GM13976 (cell line): ENCODE measurements at places on chromosomes 12 and 14.

DNA sequence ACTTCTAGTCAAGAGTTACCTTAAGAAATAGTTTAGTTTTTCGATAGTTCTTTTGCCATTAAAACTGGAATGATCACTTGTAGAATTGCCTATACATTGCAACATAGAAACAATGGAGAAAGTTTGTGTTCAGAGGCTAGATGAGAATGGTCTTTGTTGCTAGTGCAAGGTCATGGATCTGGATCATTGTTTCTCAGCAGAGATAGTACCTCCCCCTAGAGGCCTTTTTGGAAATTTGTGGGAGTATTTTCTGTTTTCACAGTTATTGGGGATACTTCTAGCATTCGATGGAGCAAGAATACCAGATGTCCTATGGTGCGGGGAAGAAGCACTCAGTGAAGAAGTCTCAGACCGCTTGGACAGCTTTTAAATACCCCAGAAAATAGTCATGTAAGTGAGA is 138.8 kb upstream of the HMGA2 start:
- DNase-seq = peak; percentile 11

GRCh38 chr12:120126635-120127005 is 10.1 kb upstream of the RAB35 start:
- no peak for DNase-seq

GRCh38 chr12:57454566-57455373 is at the start of gene INHBE:
TSS of gene INHBE (plus strand) at chr12:57455307. CDS start at chr12:57455537, 230 bp downstream.
- peak; percentile 29 for DNase-seq

DNA sequence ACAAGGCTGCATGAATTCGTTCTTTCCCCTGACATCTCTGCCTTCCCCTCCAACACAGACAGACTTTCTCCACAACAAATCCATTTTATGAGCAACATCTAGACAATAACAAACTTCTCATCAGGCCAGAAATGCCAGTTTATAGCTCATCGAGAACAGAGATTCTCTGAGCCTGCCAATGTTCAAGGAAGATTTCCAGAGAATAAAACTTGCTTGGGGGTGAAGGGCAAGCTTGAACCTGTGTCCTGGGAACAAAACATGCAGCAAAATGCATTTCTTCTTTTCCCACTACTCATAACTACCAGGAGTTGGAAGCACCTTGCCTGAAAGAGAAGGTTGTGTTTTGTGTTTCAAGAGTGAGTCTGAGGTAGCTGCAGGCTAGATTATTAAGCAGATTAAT is 6.8 kb downstream of the MAP1LC3B2 start:
- DNase-seq = no peak

GRCh38 chr12:7349418-7349817 is 45.5 kb downstream of the ACSM4 start:
- no peak for DNase-seq

DNA sequence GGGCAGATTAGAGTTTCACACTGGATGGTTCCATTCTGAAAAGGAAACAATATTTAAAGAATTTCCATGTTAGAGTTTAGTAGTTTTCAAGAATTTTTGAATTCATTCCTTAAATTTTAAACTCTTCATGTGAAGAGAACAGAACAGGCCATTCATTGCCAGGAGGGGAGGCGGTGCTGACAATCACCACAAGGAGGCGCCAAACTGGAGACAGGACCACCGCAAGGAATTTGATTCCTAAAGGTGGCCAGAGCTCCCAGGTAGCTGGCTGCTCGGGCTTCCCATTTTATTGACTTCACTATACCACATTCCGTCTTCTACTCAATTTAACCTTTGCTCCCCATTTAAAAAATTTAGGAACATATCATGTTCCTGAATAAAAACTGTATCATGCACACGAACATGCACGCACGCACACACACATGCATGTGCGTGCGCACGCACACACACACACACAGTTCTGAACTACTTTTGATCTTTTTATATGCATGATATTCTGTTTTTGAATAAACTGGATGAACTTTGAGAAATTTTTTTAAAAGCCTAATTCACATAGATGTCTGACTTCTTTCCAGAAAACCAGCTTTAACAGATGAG is 101.2 kb downstream of the NELL2 start:
- peak; percentile 36 for DNase-seq

DNA sequence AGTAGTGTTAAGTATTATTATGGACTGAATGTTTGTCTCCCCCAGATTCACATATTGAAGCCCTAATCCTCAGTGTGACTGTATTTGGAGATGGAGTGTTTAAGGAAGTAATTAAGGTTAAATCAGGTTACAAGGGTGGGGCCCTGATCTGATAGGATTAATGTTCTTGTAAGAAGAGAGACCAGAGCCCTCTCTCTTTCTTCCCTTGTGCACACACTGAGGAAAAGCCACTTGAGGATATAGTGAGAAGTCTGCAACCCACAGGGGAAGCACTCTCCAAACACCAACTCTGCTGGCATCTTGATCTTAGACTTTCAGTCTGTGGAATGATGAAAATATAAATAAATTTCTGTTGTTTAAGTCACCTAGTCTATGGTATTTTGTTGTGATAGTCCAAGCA is 2.2 kb upstream of the KLRG1 start:
- no peak for DNase-seq

DNA sequence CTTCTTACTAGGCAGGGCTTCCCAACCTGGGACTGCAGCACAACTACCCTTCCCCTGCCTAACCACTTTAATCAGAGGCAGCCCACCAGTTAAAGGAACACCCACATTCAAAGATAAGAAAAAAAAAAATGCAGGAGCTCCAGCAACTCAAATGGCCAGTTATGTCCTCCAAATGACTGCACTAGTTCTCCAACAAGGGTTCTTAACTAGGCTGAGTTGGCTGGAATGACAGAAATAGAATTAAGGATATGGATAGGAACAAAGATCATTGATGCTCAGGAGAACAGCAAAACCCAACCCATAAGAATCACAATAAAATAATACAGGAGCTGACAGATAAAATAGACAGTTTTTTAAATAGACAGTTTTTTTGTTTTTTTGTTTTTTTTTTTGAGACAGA is 154.2 kb downstream of the PLCZ1 start:
- no peak for DNase-seq

GRCh38 chr14:101881426-101881825 is 82.9 kb upstream of the DYNC1H1 start:
- no peak for DNase-seq

GRCh38 chr12:79687711-79688260 is 3.0 kb downstream of the PAWR start:
- no peak for DNase-seq

GRCh38 chr12:57535764-57536596 is 11.0 kb downstream of the DCTN2 start:
- no peak for DNase-seq

DNA sequence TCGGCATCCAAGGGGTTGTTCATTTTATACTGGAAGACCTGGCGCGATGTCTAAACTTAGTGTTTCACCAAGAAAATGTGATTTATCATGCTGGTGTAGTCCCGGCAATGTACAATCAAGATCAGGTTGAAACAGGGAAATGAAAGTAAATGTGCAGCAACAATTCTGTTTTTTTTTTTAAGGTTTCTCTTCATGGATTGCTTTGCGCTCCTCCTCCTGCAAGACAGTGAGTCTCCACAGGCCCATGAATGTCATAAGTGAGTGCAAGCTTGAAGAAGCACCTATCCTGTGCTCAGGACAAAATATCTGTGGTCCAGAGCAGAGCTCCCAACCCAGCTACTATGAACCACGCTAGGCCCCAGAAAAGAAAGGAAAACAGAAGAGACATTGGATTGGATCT is 143.4 kb downstream of the KCNK10 start:
- DNase-seq = no peak

DNA sequence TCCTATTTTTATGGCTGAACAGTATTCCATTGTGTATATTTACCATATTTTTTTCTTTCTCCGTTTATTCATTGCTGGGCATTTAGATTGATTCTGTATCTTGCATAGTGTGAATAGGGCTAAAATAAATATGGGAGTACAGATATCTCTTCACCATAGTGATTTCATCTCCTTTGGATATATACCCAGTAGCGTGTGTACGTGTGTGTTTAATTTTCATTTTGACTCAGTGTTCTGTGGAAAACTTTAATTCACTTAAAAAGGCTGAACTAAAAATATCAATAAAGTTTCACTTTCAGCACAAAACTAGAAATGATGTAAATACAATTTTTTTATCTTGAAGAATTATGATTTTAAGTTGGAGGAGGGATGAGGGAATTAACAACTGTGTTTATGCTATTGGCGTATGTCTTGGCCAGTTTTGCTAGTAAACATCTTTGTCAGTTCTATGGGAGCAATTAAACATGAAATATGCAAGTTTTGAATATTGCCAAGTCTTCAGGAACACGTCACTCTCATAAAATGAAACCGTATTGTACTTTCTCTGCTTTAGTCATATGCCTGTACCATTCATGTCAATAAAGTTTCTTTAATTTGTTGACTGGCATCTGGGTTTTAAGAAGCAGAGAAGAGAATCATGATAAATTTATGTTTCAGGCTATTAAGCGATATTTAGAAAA is 99.8 kb downstream of the PTGER2 start:
- DNase-seq = peak; percentile 26

DNA sequence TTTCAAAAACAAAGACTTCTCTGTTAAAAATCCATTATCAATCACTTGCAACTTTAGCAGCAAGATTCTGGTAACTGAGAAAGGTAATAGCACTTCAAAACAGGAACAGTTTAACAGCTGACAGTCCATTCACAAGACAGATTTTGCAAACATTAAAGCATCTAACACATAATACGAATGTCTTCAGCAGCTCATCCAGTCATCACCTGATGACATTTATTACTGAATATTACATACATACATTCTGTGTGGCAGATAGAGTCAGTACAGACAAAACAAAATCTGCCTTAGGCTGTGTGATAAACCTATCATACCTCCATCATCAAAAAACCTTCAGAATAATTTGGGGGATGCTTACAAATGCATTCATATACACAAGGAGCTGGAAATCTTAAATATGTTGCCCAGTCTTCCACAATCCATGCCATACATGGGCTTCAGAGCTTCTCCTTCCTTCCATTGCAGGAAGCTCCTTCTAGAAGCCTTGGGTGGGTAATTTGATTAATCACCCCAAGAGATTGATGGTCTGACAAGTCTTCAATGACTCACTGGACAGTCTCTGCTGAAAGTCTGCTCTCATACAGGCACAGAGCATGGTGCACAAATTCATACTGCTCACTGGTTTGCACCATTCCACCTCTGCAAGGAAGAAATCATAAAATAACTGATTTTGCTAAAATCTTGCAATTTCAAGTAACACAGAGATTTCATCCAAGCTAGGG is 1.6 kb upstream of the PTPRB start:
- DNase-seq = no peak

GRCh38 chr14:36241183-36241582 is 64.7 kb upstream of the PTCSC3 start:
- no peak for DNase-seq

DNA sequence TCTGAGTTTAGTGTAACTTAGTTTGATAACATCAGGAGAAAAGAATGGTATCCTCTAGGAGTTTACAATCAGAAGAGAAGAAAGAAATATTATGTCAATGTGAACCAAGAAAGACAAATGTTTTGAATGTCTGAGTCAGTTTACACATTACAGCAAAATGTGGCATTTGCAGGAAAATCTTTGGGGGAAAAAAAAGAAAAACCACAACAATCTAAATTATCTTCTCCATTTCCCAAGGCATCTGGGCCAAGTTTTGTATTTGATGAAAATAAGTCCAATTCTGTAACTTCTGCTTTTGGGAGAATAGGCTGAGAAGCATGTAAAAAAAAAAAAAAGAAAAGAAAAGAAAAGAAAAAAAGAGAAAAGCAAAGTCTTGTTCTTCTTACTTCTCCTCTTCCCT is 58.8 kb upstream of the FLRT2 start:
- no peak for DNase-seq

GRCh38 chr12:46676797-46677520 is 148.8 kb downstream of the SLC38A4 start:
- no peak for DNase-seq

GRCh38 chr14:93582516-93582915 is 151.8 kb downstream of the UNC79 start:
- no peak for DNase-seq

- DNase-seq = no peak
Observed at GRCh38 chr12:80952443-80952842, 14.7 kb upstream of the LIN7A start.

GRCh38 chr12:132558042-132558856 is 52.1 kb downstream of the LRCOL1 start:
- DNase-seq = no peak

- DNase-seq = peak; percentile 57
Observed at GRCh38 chr12:11812586-11813437, 163.3 kb downstream of the ETV6 start.

- DNase-seq = peak; percentile 65
Observed at GRCh38 chr12:6961278-6961694, 9.2 kb downstream of the PHB2 start.

GRCh38 chr14:87615822-87616679 is 376.9 kb downstream of the GALC start:
- DNase-seq = peak; percentile 31

- DNase-seq = no peak
Observed at GRCh38 chr14:101494826-101495225, 66.5 kb upstream of the DIO3 start.

- peak; percentile 28 for DNase-seq
Observed at GRCh38 chr12:90940872-90941499, 14.0 kb downstream of the CCER1 start.

GRCh38 chr14:72916174-72916573 is 10.1 kb upstream of the DCAF4 start:
- DNase-seq = no peak
